Thoracic aorta (tissue), 2 donors: ENCODE measurements at places on chromosomes 16 and 17. TPM values are rescaled to one million over a fixed set of nuclear protein-coding genes. Genes with fewer than 3 reads are reported as not detected.
A peak's percentile ranks its signal among the peaks of the same experiment; 100 is the strongest.

DNA sequence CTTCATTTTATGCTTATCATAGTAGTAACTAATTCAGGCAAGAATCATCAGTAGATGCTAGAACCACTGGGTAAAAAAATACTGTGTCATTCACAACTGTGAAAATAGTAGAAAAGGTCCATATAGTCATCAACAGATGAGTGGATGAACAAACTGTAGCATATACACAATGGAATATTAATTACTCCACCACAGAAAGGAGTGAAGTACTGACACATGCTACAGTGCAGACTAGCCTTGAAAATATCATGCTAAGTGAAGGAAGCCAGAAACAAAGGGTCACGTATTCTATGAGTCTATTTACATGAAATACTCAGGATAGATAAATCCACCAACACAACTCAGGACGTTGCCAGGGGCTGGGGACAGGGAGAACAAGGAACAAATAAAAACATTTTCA, 13.3 kb downstream of the USP22 start:
- no peak for DNase-seq

- DNase-seq = no peak
Observed at GRCh38 chr16:81843683-81844082, 64.6 kb downstream of the PLCG2 start.

GRCh38 chr17:82674656-82675475, 23.6 kb downstream of the RAB40B start:
- no peak for DNase-seq

DNA sequence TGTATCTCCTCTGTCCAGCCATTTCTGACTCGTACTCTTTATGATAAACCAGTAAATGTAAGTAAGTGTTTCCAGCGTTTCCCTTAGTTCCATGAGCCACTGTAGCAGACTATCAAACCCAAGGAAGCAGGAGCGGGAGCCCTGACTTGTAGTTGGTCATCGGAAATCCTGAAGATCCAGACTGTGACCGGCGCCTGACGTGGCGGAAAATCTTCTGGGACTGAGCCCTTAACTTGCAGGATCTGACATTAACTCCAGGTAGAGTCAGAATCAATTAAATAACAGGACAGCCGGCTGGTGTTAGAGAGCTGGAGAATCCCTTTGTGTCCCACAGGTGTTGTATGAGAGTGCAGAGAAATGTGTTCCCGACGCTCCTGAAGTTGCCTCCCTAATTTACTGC, 4.0 kb downstream of the GLOD4 start:
- DNase-seq = no peak

GRCh38 chr16:27169511-27170071, 33.7 kb upstream of the KDM8 start:
- DNase-seq = no peak

DNA sequence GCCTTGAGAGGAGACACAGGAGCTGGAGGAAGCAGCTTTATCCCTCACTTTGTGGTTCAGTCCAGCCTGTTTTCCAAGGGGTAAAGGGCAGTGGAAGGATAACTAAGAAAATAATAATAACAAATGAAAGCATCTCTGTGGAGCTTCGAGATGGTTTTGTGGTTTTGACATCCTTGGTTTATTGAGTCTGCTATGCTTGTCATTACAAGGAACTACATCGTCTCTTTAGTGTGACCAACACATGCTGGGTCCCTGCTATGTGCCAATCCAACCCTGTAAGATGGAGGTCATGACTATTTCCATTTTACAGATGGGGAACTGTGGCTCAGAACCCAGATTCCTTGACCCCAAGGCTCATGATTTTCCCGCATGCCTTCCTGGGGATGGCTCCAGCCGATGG, 124.8 kb downstream of the MRM1 start:
- no peak for DNase-seq

DNA sequence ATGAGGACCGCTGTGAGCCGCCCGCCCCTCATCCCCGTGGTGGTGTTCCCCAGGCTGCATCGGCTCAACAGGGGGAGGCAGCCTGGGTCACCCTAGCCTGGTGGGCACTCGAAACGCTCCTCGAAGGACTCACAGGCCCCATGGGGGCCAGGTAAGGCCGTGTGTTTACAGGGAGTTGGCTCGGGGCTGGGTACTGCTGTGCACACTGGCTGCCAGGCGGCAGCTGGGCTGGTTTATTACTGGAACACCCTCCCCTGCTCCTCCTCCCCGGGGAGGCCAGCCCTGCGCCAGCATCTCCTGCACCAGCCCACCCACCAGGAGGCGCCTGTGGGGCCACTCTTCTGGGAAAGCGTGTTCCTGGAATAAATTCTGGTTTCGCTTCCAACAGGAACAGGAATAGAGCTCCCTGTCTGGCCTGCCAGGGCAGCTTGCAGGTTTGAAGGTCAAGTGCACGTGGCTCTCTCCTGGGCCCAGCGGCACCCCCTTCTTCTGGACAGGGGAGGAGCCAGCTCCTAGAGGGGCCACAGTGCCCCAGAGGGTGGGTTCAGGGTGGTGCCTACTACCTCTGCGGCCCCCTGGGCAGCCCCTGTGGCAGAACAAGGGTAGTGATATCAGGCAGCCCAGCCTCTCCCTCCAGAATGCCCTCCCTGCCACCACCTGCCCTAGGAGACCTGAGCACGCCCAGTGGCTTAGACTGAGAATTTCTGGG, 11.3 kb downstream of the MCRIP1 start:
- peak; percentile 40 for DNase-seq

DNA sequence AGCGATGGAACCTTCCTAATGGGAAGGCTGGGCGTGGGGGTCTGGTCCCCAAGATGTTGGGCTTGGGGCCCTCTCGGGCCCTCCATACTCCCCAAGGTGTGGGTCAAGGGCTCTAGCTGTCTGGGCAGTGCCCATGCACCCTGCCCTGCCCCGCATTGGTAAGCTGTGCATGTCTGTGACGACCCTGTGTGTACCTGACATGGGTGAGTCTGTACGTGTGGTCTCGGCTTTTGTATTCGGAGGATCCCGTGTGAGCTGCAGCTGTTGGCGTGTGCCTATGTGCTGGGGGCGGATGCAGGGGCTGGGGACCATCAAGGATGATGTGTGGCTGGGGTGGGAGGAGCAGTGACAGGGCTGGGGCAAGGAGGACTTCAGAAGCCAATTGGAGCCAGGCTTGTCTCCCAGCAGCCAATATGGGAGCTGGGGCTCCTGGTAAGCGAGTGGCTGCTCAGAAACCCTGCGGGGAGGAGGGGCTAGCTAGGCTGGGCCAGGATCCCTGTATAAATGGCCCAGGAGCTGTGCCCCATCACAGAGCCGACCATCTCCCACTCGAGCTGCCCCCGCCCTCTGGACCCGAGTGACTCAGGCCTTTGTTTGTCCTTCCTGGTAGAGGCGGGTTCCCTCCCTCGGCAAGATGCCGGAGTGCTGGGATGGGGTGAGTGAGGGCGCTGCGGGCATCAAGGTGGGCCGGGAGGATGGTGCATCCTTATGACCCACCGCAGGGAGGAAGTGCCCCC, at the start of gene NDRG4:
Gene NDRG4 (plus strand): TSS at position 529 of the 737 bp plus-strand sequence. CDS start 106 bp downstream, at position 635.
- DNase-seq = no peak

GRCh38 chr17:82889496-82890338, 49.9 kb upstream of the ZNF750 start:
- no peak for DNase-seq

DNA sequence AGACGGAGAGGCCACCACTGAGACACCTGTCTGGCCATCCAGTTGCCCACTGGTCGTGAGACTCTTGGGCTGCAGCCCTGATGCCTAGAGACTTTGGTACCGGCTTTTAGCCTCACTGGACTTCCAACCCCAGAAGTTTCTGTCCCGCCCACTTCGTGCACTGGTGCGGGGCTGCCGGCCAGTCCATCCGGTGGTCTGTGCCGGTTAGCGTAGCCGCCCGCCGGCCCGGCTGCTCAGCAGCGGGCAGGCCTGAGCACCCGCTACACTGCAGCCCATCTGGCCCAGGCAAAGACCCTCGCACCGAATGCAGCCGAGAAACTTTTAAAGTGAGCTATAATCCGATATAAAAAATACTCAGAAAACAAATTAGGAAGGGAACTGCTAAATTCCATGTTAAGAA, 30.7 kb downstream of the AKAP10 start:
- DNase-seq = no peak

- DNase-seq = no peak
Observed at GRCh38 chr17:59607061-59607460, 12.6 kb upstream of the CLTC start.

DNA sequence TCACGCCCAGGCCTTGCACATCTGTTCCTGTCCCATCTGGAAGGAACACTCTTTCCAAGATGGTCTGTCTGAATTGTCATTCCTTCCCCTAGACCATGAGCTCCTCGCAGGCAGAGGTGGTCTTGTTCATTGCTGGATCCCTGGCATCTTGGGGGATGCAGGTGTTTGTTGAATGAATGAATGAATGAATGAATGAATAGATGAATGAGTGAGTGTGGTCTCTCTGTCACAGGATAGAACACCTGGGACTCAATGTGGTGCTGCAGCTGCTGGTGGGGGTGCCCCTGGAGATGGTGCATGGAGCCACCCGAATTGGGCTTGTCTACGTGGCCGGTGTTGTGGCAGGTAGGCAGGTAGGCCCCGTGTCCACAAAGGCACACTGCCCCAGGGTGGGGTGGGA, 32.2 kb downstream of the RHBDL3 start:
- no peak for DNase-seq

DNA sequence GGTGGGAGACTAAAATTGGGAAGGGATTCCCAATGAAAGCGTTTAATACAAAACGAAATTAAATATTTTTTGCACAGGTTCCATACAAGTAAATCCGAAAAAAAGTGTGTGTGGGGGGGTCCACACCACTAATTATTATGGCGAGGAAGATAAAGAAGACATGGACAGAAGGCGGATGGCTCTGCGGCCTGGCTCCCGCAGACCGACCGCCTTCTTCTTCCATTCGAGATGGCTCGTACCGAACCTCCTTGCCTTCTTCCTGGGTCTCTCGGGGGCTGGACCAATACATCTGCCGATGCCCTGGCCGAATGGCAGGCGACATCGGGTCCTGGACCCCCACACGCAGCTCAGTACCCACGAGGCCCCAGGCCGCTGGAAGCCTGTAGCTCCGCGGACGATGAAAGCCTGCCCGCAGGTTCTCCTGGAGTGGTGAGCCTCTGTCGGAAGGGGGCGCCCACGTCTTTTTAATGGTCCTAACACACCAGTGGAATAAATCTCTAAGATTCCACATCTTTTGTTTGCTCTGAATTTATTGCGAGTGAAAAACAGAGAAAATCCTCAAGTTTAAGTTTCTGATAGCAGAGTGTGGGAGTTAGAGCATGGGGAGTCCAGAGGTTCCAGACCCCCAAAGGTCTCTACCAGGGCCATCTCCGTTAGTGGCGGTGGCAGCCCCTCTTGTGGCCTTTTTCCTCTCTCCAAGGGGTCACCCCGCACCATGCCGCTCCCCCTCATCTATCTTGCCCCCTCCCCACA, 1.4 kb downstream of the PRAC2 start:
- DNase-seq = peak; percentile 40

DNA sequence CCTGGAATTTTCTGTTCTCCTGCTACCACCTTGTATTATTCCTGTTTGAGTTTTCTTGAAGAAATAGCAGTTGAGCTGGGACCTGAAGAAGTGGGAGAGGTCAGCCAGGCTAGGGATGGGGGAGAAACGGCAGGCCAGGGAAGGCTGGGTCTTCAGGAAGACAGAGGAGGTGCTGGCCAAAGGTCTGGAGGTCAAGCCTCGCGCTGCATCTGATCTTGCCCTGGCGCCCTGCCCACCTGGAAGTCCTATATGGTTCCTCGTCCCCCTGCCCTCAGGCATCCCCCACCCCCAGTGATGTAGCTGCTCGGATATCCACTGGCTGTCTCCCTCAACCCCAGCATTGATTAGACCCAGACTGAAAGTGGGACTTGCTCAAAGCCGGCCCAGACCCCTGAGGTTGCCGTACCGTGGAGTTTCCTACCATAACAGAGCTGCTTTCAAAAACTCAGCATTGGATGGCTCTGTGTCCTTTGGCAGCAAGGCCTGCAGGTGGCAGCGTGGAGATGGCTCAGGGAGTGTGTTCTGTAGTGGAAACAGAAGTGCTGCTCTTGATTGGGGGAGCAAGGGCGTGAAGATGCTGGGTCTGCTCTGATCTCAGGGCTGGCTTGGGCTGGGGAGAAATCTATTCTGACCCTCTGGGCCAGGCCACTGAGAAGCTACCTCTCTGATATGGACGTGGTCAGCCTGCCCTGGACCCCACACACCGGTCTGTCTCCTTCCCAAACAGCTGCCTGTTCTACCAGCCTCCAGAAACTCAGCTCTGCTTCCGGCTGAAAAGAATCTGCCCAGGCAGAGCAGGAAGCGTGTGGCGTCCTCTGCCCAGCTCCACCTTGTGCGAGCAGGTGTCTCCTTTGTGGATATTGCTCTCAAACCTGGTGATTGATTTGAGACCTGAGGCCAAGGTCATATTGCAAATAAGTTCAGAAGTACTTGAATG, 107.0 kb upstream of the CACNG5 start:
- DNase-seq = no peak

GRCh38 chr17:27807567-27808470, 7.5 kb upstream of the NOS2 start:
- DNase-seq = no peak

- no peak for DNase-seq
Observed at GRCh38 chr16:30444231-30445148, 1.2 kb downstream of the SEPHS2 start.

DNA sequence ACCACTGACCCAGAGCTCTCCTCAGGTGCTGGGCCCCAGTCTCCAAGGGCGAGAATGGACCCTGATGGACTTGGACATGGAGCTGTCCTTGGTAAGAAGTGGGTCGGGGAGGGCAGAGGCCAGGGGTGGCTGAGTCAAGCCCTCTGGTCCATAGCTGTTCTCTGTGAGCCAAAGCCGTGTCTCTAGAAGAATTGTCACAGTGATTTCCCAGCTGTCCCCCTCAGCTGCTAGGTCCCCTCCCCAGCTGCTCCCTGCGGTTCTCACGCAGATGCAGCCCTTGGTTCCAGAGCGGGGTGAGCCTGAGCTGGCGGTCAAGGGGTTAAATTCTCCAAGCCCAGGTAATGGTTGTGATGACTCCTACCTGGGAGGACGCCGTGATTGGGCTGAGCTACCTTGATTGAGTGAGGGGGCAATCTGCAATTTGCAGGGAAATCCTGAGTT, 1.3 kb upstream of the NOL3 start:
- DNase-seq = no peak

DNA sequence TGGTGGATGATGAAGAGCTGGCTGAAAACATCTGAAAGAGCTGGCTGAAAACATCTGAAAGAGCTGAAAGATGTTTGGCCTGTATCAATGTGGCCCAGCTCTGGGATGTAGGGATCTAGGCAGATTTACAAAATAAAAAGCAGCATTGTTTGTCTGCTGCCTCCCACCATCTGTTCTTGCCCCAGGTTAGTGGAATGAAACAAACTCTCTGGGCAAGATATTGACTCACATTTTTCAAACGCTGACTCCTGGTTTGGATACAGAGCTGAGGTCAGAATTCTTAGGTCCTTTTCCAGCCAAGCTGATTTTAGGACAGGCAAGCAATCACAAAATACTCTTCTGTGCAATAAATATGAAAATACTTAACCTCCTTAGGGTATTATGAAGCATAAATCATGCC, 139.0 kb downstream of the STX8 start:
- no peak for DNase-seq

CEP95 gene
- 39.2 TPM for total RNA-seq

SERPINF2 gene
- 5.0 TPM for total RNA-seq

CBLN1 gene
- not detected for total RNA-seq

ZFHX3 gene
- 70.1 TPM for total RNA-seq

CSH2 gene
- total RNA-seq = not detected
